HS-27A (cell line): ENCODE measurements at places on chromosomes 2 and 18.

DNA sequence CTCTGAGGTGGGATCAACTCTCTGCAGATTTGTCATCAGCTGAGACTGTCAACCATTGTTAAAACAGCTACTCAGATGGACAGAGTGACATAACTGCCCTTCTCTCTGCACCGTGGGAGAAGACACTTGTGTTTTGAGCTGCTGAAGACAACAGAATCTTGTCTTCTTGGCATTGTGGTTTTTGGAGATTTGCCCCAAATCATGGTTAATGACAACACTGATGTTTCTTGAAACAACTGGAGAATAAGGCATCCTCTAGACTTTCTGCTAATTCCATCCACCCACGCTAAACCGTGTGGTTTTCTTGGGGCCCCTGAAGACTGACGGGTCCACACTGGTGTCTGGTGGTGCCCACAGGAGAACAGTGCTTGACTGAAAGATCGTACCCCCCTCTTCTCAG, 39.5 kb downstream of the SH3BP4 start:
- DNase-seq = no peak

GRCh38 chr2:24228470-24228869, 53.6 kb downstream of the FAM228A start:
- DNase-seq = no peak

DNA sequence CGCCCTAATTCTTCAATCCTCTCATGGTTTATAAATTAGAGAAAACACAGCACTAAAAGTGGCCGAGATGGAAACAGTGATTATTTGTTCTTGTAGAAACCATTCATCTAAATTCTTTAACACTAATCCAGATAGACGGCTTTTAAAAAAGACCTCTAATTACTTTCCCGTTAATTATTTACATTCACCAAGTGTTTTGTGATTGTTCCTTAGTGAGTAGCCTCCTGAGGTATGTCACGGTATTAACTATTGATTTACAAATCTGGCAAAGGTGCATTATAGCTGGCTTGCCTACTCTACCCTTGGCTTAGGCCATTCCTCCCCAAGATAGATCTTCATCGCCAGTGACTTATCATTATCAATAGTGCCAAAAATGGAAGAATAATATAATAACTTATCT, 436.4 kb upstream of the ST6GAL2 start:
- no peak for DNase-seq

- peak; percentile 60 for DNase-seq
Observed at GRCh38 chr2:215579809-215580208, 143.9 kb upstream of the FN1 start.

DNA sequence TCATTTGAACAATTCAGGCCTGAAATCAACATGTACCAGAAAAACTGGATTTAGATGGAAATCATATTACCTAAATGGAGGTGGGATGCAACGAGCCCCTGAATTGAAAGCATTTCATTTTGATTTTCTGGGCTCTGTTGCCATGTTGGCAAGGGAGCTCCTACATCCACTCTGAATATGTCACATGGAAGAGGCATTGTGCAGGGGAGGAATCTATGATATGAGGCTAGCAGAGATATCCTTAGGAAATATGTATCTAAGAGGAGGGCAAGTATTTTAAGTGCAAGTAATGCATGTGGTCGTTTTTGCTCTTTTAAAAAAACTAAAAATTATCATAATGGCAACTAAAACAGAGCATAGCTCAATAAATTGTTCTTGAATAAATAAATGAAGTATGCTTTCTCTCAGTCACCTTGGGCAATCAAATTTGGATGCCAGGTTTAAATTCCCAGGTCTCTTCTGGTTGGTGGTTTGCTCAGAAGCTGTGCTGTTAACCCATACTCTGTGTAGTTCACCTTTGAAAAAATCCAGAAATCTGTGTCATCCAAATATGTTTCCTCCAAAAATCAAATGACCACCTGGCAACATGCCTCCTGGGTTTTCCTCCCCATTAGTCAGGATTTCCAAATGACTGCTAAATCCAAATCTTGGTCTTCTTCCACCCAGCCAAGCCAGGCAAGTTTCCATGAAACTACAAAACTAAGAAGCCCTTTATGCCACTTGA, 6.5 kb upstream of the LGALSL start:
- DNase-seq = no peak

GRCh38 chr2:39135690-39136259, 14.9 kb upstream of the SOS1 start:
- DNase-seq = no peak

- DNase-seq = no peak
Observed at GRCh38 chr2:42762155-42762554, 1.8 kb downstream of the OXER1 start.

- no peak for DNase-seq
Observed at GRCh38 chr2:178391701-178392100, 59.3 kb downstream of the PRKRA start.

GRCh38 chr18:76436342-76436741, 58.7 kb downstream of the ZNF516 start:
- DNase-seq = no peak

DNA sequence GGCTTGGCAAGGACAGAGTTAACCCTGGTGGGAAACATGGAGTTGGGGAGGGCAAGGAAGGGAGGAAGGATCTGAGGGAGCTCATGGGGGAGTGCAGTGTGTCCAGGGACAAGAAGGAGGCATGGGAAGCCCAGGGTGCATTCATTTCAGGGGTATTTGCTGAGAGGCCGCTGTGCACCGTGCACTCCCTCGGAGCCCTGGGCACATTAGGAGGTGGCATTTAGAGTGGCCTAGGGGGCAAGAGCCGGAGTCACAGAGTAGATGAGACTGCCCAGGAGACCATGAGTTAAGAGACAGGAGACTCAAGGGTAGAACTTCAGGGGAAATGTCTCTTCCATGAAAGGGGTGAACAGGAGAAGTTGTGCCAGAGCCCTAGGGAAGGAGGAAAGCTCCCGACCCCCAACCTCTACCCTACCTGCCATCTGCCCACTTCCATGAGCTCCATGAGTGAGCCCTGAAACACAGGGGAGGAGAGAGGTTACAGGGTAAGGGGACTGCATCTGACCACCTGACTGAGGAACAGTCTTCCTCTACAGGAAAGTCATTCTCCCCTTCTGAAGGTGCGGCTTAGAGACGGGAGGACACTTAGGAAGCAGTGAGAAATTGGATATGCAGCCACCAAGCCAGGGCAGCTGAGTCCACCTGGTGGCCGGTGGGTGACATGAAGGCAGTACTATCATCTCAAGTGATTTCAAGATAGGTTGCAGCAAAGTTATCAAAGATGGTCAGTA, 58.5 kb upstream of the COPS8 start:
- DNase-seq = no peak

DNA sequence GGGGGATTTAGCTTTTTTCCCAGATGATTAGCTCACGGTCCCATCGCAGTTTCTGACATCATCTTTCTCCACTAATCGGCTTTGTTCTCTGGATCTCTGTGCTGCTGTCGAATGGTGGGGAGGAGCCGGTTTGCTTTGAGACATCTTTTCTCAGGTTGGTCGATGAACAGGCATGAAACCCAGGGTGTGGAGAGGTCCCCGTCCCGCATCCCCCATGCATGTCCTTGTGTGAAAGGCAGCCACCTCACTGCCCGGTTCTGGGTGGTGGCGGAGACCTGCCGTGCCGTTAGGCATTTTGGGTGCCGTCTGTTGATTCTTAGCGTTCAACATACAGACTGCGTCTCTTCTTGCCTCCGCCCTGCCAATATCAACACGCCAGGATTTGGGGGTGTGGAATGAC, 57.8 kb downstream of the CTDP1 start:
- no peak for DNase-seq

- DNase-seq = no peak
Observed at GRCh38 chr18:61690418-61691138, 202.2 kb downstream of the RNF152 start.

GRCh38 chr2:138720035-138720838, 60.0 kb downstream of the NXPH2 start:
- DNase-seq = no peak

- DNase-seq = no peak
Observed at GRCh38 chr2:231987124-231987727, 25.7 kb downstream of the DIS3L2 start.

DNA sequence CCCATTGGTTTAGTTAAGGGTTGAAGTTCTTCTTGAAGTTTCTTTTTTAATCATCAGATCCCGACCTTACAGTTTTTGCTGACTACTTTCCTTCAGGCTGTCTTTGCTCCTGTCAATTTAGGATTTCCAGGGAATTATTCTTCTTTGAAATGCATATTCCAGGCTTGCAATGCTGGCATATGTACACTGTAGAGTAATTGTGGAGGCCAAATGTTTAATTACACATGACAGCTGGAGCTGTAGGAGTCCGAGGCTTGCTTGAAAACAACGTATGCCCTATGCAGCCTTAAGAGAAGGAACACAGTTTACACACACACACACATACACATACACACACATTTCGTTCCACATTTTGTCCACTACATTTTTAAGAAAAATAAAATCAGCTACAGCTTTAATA, 602.3 kb downstream of the TMEM182 start:
- DNase-seq = no peak

DNA sequence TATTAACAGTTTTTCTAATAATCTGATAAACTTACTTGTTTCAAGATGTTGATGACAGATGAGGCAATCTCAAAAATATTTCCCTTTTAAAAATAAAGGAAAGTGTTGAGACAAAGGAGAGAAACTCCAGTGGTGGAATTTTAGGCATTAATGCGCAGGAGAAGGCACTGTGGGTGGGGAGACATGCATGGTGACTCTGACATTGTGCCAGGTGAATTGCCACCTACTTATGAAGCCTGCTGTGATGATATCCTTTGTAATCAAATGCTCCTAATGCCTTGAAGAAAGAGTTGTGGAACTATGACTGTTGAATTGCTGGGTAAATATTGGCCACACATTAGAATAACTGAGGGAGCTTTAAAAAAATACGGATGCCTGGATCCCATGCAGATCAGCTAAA, 101.4 kb downstream of the PLA2R1 start:
- no peak for DNase-seq

DNA sequence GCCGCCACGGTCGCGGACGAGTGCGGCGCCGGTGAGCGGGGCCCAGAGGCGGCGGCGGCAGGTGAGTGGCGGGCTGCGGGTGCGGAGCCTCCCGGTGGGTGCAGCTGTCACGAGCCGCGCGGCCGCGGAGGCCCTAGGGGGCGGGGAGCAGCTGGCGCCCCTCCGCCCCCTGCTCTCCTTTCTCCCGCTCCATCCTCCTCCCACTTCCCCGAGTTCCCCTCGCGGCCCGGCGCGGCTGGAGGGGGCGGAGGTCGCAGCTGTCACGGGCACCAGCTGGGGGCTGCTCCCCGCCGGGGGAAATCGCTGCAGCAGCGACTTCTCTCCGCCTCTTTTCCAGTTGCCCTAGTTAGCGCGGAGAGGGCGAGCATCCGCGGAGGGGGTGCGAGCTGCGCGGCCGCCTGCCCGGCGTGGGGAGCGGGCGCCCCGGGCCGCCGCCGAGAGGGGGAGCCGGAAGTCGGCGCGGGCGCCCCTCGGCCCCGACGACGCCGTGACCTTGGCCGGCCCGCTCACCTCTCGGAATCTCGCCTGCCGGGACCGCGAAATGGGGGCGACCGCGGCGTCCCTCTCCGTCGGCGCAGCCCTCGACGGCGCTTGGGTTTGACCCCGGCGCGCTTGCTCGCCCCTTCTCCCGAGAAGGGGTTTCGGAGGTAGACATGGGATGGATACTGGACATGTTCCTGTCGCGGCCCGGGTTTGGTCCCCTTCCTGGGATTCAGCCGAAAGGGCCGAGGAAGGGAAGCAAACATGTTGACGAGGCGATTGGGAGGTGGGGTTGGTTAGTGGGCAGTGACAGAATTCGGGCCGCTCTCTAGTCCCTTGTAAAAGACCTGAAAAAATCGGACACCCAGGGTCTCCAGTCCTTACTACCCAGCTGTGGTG, 727 bp downstream of the NCOA1 start:
- DNase-seq = no peak

GRCh38 chr18:38895560-38895959, 1330.0 kb upstream of the CELF4 start:
- DNase-seq = no peak

DNA sequence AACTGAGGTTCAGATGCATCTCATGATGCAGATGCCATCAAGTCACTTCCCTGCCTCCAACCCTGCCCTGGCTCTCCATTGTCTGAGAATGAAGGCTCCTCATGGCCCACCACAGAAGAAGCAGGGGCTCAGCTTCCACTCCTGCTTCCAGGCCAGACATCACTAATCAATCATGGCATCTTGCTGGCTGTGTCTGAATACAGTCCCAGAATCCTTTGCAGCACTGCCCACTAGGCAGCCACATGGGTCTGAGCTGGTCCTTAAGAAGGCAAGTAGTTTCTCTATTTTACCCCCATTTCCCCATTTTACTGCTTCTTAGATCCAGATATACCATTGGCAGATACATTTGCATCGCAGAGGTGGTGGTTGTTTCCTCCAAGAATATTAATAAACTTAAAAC, 7.3 kb downstream of the ASPRV1 start:
- DNase-seq = no peak

GRCh38 chr2:9191041-9191481, 15.6 kb upstream of the ASAP2 start:
- DNase-seq = peak; percentile 81

- DNase-seq = no peak
Observed at GRCh38 chr2:69422198-69422597, 15.0 kb downstream of the NFU1 start.

DNA sequence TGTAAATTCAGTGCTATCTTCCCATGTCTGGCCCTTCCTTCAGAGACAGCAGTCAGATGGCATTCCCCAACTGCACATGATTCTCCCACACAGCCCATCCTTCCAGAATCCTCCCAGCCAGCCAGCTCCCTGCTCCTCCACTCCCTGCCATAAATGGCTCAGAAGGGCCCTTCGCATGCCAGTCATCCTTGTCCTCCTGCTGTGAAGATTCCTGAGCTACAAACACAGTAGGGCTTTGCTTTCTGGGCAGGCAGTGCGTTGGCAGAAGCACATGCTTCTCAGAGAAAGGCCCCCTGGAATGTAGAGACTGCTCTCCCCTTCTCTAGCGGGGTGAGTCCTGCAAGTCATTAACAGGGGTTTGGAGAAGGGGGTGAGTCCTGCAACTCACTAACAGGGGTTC, 71.9 kb downstream of the TEX51 start:
- no peak for DNase-seq

- DNase-seq = no peak
Observed at GRCh38 chr2:60589104-60589503, 35.6 kb upstream of the BCL11A start.

DNA sequence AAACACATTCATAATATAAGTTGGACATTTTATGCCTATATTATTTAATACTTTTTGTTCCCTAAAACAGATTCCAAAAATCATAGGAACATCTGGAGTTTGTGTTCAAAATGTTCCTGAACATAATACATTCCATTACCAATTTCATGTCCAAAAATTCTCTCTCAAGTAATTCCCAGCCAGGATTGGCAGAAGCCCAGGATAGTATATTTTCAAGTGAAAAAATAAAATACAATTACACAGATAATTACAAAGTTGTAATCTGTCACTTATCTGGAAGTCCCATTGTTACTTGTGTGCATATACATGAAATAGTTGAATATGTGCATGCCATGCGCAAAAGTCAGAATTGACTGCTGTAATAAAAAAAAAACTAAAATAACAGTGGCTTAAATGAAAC, 5.2 kb upstream of the SCN7A start:
- DNase-seq = no peak

DNA sequence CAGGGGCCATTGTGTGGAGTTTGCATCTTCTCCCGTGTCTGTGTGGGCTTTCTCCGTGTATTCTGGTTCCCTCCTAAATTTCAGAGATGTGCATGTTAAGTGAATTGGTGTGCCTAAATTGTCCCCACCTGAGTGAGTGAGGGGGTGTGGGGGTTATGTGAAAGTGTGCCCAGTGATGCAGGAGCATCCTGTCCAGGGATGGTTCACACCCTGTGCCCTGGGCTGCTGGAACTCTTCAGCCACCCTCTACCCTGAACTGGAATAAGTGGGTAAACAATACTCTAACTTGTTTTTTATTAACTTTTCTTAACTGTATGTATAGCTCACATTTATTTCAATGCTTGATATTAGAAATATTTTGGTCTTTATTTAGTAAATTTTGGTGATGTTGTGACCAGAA, 56.0 kb downstream of the UBE2E3 start:
- DNase-seq = no peak
